Regular cardiac myocyte (primary cell): ENCODE measurements at places on chromosomes 1 and 21. TPM values are rescaled to one million over a fixed set of nuclear protein-coding genes. Genes with fewer than 3 reads are reported as not detected.

BARHL2 gene
- not detected in 2 replicates for total RNA-seq

NT5C1A gene
- total RNA-seq = not detected in 2 replicates

GSTM2 gene
- 5.4 and 17.5 TPM in 2 replicates for total RNA-seq

CLEC20A gene
- total RNA-seq = not detected in 2 replicates

SLC2A5 gene
- total RNA-seq = 1.7 and 5.6 TPM in 2 replicates

MAN1C1 gene
- total RNA-seq = 0.38 and 6.5 TPM in 2 replicates
